ENCODE measurements at places on chromosomes 1 and 21.

DNA sequence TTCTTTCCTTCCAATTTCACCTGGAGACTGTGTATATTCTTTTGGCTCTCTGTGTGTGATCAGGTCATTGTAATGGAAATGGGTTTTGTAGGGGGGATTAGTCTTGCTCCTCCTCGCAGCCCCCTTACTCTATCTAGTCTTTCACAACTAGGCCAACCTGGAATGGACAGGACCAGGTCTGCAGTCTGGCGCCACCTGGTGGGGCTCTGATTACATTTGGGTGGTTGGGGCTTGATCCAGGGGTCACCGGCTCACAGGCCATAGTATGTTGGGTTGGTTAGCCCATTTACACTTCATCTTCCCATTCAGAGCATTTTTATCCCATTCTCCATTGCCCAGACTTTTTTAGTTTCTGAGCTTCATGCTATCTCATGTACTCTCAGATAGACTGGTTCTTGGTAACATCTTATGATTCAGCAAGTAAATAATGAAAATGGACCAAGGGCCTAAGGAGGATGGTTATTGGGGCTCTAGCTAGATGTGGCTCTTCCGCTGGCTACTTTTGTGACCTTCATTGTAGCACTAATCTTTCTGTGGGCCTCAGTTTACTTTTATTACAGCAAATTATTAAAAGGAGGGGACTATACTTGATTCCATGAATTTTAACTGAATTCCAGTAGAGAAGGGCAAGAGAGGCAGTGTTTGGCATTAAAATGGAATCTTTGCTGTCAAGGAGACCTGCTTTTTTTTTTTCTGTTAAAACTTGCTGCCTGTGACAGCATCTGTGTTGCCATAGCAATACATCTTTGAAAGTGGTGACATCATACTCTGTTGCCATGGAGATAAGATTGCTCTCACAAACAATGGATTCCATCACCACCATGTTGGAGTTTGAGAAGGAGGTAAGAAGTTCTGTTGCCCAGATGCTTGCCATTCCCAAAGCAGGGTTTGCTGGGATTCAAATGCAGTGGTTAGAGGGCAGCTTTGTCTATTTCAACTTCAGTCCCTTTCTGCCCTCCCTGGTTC, 150.1 kb downstream of the PLXNA2 start:
- peak; percentile 42 for DNase-seq

DNA sequence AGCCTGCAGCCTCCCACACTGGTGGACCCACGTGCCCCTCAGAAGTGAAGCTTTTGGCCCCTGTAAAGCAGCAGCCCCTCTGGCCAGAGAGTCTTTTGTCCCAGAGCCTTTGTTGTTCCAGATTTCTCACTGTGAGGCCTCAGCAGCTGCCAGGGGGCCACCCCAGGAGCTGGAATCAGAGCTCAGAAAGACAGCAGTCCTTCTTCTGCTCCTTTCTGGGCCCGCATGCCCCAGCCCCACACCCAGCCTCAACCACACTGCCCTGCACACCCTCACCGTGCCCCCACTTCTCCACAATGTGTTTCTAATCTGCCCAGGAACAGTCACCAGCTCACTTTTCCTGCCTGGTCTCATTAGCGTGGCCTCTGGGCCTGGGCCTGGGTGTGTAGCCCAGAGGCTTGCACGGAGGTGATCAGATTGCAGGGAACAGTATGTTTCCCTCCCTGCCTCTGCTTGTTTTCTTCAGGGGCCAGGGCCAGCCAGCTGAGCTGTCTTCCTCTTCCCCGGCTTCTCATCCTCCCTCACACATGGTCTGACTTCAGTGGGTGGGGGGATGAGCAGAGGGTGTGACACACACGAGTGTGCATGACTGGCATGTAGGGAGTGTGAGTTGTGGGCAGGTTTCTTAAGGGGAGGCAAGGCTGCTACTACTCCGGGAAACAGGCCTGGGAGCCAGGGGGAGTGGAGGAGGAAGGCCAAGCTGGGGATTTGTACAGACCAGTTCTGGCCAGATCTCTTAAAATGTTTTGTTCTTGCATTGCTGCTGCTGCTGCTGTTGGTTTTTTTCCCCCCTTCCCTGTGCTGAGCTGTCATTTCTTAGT, 82.5 kb upstream of the ZNF648 start:
- DNase-seq, result peak; percentile 71

DNA sequence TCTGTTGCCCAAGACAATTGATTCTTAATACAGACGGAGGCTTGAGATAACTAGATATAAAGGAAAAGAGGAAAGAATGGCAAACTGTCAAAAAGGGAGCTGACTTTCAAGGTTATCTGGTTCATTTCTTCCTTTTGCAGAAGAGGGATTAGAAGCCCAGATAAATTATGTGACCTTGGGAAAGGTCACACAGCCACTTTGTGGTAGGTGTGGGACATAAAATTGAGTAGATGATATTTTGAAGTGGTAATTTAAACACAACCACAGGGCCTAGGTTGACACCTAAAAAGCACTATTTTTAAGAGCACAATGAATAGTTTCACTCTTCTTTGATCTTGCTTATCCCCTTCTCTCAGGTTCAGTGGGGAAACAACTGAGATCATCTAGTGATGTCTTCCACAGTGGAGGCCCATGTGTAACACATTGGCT, 16.9 kb upstream of the KIAA0040 start:
- DNase-seq, result peak; percentile 32

GRCh38 chr21:34520764-34521508, 8.9 kb upstream of the KCNE1 start:
- peak; percentile 18 for DNase-seq
